Astrocyte (in vitro differentiated cells and primary cell): ENCODE measurements at places on chromosomes 1 and 21.

DNA sequence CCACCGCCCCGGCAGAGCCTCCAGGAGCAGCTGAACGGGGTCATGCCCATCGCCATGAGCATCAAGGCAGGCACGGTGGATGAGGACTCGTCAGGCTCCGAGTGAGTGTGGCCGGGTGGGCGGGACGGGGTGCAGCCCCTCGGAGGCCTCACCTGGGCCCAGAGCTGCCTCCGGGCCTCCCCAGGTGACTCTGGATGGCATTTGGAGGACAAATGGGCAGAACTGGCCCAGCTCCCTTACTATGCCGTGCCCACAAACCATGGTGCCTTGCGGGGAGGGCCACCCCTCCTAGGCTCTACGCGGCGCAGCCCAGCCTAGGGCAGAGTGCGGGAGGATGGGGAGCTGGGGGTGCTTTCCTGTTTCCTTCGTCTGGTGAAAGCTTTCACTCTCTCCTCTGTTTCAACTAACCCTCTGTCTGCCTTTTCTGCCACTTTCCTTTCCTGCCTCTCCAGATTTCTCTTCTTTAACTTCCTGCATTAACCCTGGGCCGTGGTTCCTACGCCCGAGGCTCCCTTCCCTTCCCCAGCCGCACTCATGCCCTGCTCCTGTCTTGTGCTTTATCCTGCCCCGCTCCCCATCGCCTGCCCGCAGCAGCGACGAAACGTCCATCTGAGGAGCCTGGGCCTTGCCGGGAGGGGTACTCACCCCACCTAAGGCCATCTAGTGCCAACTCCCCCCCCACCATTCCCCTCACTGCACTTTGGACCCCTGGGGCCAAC, 9.2 kb downstream of the PSRC1 start:
- DNase-seq: no peak

- peak; percentile 73 for DNase-seq
Measured at GRCh38 chr1:212671342-212672031, 28.2 kb downstream of the BATF3 start.

DNA sequence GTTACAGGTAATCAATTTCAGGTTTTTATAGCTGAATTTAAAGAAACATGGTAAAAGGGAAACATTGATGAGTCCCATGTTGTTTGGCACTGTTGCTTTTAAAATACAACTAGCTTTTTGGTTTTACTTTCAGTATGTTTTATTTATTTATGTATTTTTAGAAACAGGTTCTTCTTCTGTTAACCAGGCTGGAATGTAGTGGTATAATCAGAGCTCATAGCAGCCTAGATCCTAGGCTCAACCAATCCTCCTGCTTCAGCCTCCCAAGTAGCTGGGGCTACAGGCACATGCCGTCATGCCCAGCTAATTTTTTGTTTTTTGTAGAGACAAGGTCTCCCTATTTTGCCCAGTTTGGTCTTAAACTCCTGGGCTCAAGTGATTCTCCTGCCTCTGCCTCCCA, 50.4 kb downstream of the CTTNBP2NL start:
- no peak for DNase-seq

DNA sequence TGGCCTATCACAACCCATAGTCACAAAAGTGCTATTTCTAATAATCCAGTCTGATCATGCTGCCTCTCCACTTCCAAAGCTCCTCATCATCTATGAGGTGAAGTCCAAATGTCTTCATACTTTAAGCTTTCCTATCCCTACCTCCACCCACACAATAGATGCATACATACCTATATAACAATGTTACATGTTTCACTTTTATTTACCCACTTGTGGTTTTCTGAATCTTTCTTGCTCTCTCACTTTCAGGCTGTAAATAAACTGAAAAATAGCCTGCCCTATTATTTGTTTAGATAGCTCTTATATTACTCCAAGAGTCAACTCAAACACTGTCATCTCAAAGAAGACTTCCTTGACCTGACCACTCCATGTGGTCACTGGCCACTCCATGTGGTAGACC, 406.8 kb upstream of the BEND5 start:
- no peak for DNase-seq

DNA sequence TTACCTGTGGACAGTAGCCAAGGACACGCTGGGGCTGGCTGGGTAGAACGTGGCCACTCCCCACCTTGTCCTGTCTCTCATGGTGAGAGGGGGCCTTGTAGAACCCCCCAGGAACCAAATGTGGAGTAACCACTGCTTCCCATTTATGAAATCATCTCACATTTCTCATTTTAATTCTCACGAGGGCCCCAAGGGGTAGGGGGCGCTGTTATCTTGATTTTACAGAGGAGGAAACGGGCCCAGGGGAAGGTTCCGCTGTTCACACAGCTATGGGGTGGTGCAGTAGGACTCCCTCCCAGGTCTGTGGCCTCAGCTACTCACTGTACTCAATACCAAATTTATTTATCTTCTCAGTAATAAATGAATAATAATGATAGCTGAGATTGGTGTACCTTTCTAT, 5.5 kb downstream of the SMPDL3B start:
- DNase-seq: no peak

- peak; percentile 12 for DNase-seq
Measured at GRCh38 chr1:32426489-32427255, 32.4 kb upstream of the BSDC1 start.

GRCh38 chr1:16922466-16922865, 735 bp downstream of the CROCC start:
- DNase-seq: no peak

- no peak for DNase-seq
Measured at GRCh38 chr1:30830537-30830936, 73.0 kb upstream of the LAPTM5 start.

DNA sequence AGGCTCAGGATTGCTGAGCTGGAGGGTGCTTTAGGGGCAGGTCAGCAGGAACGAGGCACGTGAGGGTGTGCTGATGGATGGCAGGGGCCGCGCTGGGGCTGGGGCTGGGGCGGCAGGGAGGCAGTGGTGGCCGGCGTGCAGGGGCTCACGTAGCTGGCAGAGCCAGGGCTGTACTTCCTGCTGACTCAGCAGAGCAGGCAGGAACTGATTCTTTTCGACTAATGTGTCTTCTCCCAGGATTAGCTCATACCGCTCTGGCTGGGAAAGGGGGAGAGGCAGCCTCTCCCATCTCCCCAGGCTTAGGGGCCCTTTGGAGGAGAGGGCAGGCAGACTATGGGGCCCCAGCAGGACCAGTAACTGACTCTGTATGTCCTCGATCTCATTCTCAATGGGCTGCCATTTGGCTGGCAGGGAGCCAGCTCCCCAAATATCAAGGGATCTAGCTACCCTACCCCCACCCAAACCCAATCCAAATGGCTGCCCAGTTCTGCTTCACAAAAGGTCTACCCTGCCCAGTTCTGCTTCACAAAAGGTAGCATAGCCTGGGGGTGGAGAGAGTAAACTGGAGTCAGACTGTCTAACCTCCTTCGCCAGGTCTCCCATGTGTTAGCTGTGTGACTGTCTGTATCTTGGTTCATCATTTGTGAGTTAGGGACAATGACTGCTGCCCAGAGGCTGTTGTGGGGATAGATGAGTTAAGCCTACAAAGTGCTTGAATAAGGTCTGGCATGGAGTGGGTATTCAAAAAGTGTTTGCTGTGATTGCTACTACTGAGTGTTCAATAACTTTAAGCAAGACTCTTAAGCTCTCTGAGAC, 100.1 kb upstream of the SLC2A1 start:
- peak; percentile 41 for DNase-seq

- DNase-seq: no peak
Measured at GRCh38 chr1:203142684-203143408, 15.3 kb downstream of the ADORA1 start.

GRCh38 chr1:7196036-7196911, 411.0 kb downstream of the CAMTA1 start:
- no peak for DNase-seq

DNA sequence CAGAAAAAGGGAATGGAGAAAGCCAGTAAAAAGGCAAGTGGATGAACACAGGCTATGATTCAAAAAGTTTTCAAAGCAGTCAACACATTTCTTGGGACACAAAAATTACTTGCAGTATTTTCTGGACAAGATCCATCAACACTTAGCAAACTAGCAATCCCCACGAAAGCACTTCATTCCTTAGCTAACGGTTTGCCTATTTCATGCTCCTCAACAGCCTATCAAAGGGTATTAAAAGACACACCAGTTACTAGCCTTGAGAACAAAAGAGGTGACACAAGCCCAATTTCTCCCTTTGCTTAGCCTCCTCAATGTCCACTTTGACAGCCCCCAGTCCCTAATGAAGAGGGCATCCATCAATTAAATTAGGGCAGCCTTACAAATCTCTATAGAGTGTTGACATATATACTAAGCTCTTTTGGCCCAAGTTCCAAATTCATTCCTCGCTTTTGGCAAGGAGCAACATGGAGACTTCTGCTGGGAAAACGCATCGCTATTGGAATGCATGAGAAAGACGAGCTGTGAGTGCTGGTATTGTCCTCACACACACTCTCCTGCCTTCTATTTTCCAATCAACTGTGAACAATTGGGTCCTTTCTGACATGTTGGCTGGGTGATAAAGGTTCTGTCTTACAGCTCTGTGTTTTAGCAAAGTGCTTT, 180.0 kb downstream of the TNR start:
- no peak for DNase-seq

- DNase-seq: peak; percentile 63
Measured at GRCh38 chr1:28144203-28145135, 32.0 kb downstream of the PTAFR start.

- no peak for DNase-seq
Measured at GRCh38 chr1:56506951-56507491, 72.3 kb downstream of the PLPP3 start.

GRCh38 chr1:14914351-14914988, 239.1 kb upstream of the TMEM51 start:
- no peak for DNase-seq

GRCh38 chr1:99326215-99326949, 62.1 kb downstream of the PLPPR4 start:
- DNase-seq: no peak

DNA sequence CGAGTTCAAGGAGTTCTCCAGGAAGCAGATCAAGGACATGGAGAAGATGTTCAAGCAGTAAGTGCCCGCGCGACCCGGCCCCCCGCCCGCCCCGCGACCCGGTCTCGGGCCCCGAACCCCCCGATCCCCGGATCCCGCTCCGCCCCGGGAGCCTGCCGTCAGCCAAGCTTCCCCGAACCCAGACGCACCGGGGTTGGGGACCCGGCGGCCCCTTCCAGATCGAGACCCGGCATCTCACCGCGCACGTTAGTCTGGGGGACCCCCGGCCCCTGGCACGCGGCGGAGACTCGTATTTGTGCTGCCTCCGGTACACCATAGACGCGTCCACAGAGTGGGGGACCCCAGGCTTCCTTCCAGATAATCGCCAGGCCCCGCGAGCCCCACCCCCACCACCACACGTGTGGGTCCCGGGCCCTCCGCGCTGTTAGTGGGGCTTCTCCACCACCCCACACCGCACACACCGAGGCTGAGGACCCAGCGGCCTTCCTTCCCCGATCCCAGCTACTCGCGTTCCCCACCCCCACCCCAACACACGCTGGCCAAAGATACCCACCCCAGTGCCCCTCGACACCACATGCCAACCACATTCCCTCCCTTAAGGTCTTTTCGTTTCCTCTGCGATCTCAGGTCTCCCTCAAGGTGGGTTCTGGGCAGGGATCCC, 665 bp downstream of the EFHD2 start:
- DNase-seq: no peak

DNA sequence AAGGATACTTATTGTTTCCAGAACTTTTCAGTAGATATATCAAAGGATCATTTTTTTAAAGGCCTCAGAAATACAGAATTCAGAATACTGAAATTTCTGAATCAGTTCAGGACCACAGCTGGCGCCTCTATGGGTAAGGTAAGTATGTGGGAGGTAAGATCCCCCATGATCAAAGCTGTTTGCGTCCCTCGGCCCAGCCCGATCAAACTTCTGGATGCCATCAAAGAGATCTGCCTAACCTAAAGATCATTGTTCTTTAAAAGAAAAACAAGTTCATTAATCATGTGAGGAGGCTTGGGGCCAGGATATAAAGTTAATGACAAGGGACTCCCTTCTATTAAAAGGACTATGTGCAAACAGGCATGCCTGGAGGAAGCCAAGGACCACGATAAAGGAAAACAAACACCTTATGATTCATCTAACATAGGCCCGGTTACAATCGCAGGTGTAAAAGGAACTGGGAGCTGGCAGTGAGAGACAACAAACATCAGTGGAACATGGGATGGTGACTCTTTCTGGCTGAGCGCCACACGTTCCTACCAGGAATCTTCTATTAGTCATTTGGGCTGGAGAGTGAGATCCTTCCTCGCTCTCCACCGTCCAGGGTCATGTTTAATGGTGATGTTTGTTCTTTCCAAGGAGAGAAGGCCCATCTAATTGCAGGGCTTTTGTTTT, 2.8 kb upstream of the BACE2 start:
- DNase-seq: peak; percentile 73

DNA sequence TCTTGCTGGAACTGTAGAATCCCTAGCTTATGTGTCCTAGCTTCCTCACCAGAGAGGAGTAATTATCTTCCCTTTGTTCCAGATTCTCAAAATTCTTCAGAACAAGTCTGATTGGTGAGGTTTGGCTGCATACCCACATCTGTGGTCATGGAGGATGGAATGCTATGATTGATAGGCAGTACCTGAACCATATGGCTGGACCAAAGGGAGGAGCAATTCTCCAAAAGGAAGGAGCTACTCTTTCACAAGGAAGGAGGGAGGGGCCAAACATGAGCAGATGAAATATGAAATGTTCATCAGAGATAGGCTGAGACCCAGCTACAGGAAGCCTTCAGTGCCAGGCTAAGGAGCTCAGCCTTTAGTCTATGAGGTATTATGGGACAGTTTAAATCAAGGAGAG, 5.0 kb upstream of the RNF19B start:
- DNase-seq: peak; percentile 82

- no peak for DNase-seq
Measured at GRCh38 chr1:8813991-8814390, 3.4 kb downstream of the RERE start.

- no peak for DNase-seq
Measured at GRCh38 chr1:36095760-36096405, 7.2 kb downstream of the ADPRS start.
